Inflammatory macrophage treated with lipopolysaccharide for 1 hour (primary cell): ENCODE measurements at places on chromosomes 11 and 22.

GRCh38 chr11:84819128-84819527, 808.0 kb downstream of the DLG2 start:
- DNase-seq, result no peak

DNA sequence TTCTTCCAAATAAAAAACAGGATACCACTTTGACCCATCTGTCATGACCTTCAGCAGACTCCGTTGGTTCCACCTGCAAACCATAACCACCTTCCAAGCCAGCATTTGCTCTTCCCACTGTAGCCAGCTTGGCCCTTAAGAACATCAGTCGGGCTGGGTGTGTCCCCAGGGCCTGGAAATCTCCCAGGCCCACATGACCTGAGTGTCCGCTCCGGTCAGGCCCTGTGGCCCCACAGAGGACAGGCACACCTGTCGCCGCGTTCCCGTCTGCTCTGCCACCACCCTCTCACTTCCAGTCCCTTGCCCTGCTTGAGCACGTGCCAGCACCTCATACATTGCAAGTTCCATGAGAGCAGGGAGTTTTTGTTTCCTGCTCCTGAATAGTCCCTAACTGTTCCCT, 65.7 kb upstream of the PITPNB start:
- DNase-seq, result no peak

DNA sequence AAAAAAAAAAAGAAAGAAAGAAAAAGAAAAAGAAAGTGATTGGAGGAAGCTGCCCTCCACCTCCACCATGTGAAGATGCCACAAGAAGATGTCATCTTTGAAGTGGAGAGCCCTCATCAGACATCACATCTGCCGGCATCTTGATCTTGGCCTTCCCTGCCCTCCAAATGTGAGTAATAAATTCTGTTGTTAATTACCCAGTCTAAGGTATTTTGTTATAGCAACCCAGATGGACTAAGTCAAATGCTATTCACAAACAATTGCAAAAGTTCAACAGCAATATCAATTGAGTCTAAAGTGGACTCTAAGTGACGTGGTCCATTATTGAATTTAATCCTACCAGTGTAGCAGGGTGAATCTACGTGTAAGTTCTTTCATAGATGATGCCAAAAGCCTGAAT, 55.9 kb upstream of the NUP160 start:
- no peak for DNase-seq

DNA sequence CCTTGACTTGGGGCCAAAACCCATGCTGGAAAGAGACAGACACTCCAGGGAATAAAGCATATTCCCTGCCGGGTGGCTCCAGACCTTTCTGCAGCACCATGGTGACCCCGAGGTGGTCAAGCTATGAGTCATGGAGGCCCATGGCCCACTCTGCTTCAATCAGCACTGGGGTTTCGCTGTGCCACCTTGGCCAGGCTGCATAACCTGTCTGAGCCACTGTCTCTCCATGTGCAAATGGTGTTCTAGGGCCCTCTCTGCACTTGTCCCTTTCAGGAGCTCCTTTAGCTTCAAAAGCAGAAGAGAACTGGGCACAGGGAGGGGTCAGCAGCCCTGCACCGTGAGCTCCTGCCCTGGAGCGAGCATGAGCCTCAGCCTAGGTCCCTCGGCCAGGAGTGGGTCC, 410.1 kb downstream of the SHANK2 start:
- DNase-seq, result no peak

DNA sequence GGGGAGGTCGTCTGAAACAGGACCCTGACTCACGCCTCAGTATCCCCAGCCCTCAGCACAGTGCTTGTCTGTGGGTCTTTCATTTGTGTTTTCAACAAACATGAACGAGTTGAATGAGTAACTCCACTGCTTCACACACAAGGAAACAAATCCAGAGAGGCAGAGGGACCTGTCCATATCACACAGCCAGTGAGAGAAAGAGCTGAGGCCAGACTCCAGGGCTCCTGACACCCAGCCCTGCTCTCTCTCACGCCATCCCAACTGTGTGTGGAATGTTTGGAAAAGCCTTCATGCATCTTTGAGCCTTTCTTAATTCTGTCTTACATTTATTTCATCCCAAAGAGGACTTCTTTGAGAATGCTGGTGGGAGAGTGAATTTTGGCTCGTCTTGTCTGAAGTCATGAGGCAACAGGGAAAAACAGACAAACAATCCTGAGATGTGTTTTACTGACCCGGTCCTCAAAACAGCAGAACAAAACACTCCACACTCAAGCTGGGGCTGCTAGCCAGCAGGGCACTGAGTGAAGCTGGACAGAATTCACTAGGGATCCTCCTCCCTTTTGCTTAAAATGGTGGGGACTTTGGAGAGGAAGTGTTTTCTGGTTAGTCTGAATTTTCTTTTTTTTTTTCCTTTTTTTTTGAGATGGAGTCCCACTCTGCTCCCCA, 19.7 kb upstream of the ALG8 start:
- no peak for DNase-seq

DNA sequence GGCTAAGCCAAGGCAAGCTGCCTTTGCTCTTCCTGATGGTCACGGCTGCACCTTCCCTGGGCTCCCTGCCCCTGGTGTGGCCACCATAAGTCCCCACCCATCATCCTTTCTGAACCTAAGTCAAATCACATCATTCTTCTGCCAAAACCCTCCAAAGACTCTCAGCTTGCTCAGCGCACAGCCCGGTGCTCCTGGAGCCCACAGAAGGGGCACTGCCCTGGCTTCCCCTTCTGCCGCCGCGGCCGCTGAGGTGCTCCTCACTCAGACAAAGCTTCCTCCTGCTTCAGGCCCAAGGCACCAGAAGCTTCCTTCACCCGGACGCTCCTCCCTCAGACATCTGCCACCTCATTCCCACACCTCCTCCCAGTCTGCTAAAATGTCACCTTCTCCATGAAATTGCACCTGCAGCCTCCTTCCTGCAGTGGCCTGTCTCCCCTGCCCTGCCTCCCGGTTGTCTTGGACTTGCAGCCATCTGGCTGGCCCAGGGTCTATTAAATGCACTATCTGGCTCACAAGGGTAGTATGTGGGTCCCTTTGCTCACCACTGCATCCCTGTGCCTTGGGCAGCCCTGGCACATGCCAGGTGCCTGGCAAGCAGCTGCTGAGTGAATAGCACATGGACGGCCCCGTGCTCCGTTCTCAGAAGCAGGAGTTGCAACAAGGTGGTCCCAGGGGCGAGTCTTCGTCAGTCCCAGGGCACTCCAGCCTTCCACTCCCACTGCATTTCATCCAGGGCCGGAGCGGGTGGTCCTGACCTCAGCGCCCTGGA, 108.2 kb downstream of the WNT7B start:
- no peak for DNase-seq
